Gastroesophageal sphincter (tissue), 4 donors: ENCODE measurements at places on chromosomes 1 and 21. TPM values are rescaled to one million over a fixed set of nuclear protein-coding genes. Genes with fewer than 3 reads are reported as not detected.

- ATAC-seq = no peak
These were observed 516.6 kb upstream of the RGS18 start for GRCh38 chr1:191641420-191642260.

KRTAP19-3 gene
- not detected for total RNA-seq

DNA sequence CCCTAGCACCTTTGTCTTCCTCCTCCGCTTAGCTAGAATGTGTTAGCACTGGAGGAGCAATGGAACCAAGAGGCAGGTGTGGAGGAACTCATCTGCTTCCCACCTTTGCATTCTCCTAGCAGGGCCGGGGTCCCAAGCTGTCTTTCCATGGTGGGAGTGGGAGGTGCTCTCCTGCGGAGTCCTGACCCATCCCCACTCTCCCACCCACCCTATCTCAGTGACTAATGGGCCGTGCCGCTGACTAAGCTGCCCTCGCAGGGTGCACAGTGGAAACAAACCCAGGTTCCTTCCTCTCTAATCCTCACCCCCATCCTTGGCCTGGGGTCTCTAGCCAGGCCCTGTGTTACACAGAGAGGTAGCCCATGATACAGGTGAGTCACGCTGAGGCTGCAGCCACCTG is 177.5 kb downstream of the HIVEP3 start:
- no peak for ATAC-seq

TBX19 gene
- 0.45 TPM for total RNA-seq

DNA sequence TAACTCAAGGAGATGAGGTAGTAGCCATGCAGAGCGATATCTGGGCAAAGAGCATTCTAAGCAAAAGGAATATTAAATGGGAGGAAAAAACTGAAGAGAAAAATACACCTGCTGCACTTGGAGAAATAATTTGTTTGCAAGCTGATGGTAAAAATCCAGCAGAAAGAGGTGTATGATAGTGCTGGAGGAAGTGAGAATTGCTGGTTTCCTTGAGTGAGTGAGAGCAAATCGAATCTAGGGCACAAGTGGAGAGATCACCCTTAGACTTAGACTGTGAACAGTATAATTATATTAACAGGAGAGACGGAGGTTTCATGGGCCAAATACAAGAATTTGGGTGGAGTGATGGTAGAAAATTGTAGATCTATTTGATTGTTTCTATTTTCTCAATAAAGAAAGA is 2.7 kb upstream of the CR1 start:
- no peak for ATAC-seq

LCE1E gene
- not detected for total RNA-seq

SYTL1 gene
- total RNA-seq = 0.81 TPM

DNA sequence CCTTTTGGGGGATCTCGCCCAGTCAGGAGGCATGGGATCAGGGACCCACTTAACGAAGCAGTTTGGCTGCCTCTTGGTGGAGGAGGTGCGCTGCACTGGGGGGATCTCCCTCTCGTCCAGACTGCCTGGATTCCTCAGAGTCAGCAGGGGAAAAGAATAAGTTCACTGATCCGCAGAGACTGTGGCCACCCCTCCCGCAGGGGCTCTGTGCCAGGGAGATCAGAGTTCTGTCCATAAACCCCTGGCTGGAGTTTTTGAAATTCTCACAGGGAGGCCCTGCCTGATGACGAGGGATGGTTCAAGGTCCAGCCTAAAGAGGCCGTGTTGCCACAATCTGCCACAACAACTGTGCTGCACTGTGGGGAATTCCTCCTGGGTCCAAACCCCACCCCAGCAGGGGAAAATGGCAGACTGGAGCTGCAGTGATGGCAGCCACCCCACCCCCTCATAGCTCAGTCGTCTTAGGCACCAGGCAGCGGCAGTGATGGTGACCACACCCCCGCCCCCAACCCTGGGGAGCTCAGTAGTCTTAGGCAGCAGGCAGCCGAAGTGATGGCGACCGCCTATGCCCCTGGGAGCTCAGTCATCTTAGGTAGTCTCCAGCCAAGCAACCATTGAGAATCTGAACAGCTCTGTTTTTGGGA is 273.8 kb upstream of the USP25 start:
- ATAC-seq = no peak

PBX1 gene
- 140 TPM for total RNA-seq

- no peak for ATAC-seq
These were observed 246.6 kb downstream of the KAZN start for GRCh38 chr1:14844923-14845617.

GRCh38 chr1:3735027-3735681 is 17.1 kb upstream of the CCDC27 start:
- ATAC-seq = no peak
